ENCODE measurements at places on chromosomes 13 and 19.

DNA sequence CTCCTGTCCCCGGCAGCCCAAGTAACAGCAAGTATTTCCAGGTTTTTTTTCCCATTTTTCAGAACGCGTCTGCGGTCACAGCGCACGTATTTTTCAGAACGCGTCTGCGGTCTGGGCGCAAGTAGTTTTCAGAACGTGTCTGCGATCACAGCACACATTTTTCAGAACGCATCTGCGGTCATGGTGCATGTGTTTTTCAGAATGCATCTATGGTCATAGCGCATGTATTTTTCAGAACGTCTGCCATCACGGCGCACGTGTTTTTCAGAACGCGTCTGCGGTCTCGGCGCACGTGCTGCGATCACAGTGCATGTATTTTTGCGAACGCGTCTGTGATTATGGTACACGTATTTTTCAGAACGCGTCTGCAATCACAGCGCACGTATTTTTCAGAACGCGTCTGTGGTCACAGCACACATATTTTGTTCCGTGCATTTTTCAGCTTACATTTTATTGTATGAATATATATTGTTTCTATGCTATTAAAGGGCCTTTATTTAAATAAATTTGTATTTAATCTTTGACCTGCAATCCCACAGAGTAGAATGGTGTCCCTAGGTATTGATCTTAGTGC, 19.7 kb downstream of the ATP4B start:
- no peak for DNase-seq

DNA sequence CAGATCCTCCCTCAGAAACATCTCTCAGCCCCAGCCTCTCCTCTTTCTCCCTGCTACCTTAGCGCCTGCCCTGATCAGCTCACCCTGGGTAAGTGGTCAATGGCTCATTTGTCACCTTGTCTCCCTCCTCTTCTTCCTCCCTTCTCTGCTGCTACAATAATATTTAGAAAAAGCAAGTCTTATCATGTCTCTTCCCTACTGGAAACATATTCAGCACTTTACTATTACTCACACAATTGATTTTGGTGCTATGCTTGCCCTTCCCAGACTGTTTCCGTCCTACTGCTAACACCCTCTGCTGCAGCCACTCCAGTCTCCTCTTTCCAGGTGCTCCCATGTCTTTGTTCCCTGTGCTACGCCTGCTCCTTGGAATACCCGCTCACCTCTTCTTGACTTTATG, 35.8 kb downstream of the ESD start:
- no peak for DNase-seq

GRCh38 chr19:47486900-47487299, 2.9 kb upstream of the KPTN start:
- no peak for DNase-seq

GRCh38 chr19:36215276-36216123, 594 bp downstream of the ZNF146 start:
- no peak for DNase-seq

GRCh38 chr13:28185256-28185655, 46.9 kb downstream of the PAN3 start:
- DNase-seq, result no peak

DNA sequence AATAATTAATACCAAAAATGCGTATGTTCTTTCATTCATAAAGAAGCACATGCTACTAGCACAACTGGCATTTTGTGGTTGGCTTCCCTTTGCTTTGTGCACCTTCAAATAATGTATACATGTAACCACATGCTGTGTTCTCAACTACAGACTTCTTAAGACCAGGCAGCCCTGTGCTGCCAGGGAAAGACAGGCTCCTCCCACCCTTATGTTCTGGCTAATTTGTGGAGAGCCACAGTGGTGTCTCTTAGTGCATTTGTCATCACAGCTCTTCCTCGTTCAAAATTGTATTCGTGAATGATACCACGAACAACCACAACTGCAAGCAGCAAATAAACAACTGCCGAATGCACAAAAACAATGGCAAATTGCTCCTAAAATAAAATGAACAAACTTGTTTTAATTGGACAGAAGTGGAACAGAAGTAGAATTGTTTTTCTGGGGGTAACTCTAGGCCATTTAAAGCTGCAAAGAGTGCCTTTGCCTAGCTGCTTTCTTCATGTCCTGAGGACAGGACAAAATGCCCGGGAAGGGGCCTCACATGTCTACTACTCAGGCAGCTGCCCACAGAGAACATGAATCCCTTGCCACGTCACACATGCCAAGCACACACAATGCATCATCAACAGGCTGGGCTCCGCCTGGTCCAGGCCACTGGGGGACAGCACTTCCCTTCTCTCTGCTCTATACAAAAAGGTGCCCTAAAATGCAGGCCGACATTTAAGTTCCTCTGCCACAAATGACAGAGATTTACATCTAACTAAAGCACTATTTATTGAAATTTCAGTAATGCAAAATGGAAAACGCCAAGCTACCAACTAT, 21.7 kb downstream of the IRS2 start:
- DNase-seq, result no peak

GRCh38 chr13:50359041-50359367, 343.8 kb downstream of the KCNRG start:
- no peak for DNase-seq

GRCh38 chr19:7953060-7953459, 9.6 kb upstream of the TIMM44 start:
- no peak for DNase-seq

GRCh38 chr19:10677751-10678150, 23.5 kb upstream of the QTRT1 start:
- DNase-seq, result no peak

- no peak for DNase-seq
These were observed 3.0 kb downstream of the TTYH1 start for GRCh38 chr19:54418030-54418929.

DNA sequence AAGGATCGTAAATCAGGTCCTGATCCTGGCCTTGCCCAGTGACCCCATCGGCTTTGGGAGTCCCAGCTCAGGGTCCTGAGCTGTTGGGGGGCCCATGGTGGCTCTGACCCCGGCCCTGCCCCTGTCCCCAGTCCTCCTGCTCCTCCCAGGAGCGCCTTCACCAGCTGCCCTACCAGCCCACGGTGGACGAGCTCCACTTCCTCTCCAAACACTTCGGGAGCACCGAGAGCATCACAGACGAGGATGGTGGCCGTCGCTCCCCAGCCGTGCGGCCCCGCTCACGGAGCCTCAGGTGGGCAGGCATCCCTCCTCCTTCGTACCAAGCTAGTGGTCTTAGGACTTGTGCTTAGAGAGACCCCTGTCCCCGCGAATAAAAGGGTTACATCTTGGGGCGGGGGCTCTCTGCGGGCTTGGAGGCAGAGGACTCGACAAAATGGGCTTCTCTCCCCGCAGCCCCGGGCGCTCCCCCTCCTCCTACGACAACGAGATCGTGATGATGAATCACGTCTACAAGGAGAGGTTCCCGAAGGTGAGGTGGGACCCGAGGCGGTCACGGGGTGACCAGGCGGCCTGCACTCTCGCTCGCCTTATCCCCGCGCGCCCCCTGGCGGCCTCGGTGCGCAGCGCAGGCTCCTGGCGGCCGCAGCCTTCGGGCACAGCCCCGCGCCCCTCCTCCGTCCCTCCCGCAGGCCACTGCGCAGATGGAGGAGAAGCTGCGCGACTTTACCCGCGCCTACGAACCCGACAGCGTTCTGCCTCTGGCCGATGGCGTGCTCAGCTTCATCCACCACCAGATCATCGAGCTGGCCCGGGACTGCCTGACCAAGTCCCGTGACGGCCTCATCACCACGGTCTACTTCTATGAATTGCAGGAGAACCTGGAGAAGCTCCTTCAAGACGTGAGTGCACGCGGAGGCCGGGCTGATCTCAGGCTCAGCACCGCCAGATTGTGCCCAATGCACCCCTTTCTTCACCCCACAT, 9.1 kb downstream of the MAST1 start:
- peak; percentile 76 for DNase-seq
